ENCODE measurements at places on chromosomes 3 and 15. TPM values are rescaled to one million over a fixed set of nuclear protein-coding genes. Genes with fewer than 3 reads are reported as not detected.

DNA sequence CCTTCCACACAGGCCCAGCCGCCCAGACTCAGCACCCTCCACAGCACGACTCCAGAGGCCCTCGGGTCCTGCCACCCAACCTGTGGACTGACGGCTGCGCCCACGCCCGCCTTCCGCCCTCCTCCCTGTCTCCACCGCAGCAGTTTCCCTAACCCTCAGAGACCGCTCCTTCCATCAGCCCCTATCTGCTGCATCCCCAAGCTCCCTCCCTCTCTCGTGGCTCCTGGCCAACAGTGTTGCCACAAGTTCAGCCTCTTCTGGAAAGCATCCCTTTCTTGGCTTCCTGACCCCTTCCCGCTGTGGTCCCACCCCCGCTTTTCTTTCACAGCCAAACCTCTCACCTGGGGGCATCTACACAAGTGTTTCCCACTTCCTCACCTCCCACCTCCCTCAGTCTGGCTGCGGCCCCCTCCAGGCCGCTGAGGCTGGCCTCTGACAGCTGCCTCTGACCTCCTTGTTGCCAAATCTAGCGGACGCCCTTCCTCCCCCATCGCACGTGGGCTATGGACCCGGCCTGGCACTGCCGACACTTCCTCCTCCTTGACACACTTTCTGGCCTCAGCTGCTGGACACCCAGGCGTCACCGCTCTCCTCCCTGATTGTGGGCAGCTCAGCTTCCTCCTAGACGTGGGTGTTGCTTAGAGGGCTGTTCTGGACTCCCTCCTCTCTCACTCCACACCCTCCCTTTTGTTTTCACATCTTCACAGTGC, 168.8 kb upstream of the TLE3 start:
- H3K36me3 ChIP-seq = no peaks in the 10 kb centered on the region
- peaks cover 36% of the 10 kb centered on the region for H3K4me1 ChIP-seq
- no peak overlapping the region for H3K27ac ChIP-seq
- H3K27me3 ChIP-seq = no peaks in the 10 kb centered on the region

DNA sequence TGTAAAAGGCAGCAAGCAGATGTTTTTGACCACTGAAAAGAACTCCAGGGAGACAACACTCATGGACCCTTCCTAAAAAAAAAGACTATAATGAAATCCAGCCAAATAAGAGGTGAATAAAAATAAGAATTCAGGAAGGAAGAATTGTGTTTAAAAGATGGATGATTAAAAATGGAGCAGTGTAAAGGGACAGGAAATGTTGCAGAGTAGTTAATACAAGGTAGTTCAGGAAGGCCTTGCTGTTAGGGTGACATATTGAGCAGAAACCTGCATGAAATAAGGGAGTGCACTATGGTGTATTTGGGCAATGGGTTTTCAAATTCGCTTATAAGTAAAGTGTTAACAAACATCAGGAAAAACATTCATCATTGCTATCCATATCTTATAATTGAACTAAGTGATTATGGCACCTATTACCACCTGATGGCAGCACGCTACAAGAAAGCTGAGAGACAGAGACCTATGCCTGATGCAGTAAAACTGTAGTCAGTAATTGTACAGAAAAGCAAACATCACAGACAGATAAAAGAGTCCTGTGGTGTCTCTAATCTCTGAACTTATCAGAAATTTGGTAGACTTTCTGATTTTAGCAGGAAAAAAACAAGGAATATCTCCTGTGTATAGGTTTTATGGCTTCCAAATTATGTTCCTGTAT, 5.8 kb upstream of the DBR1 start:
- H3K4me3 ChIP-seq = no peak overlapping the region
- peak; percentile 40 for DNase-seq
- no peak overlapping the region for H3K27ac ChIP-seq
- no peaks in the 10 kb centered on the region for H3K4me1 ChIP-seq
- H3K36me3 ChIP-seq = no peaks in the 10 kb centered on the region

GRCh38 chr3:98596541-98597500, 3.4 kb upstream of the CPOX start:
- H3K27me3 ChIP-seq = no peaks in the 10 kb centered on the region
- DNase-seq = no peak
- H3K4me1 ChIP-seq = peaks cover 4% of the 10 kb centered on the region
- H3K4me3 ChIP-seq = no peak overlapping the region

- DNase-seq = peak; percentile 85
- H3K4me1 ChIP-seq = peaks cover 42% of the 10 kb centered on the region
- no peaks in the 10 kb centered on the region for H3K36me3 ChIP-seq
- no peak overlapping the region for H3K4me3 ChIP-seq
- H3K27me3 ChIP-seq = no peaks in the 10 kb centered on the region
- peak overlapping the region; percentile 76 for H3K27ac ChIP-seq
These were observed 55.6 kb downstream of the SMAD3 start for GRCh38 chr15:67120839-67121643.

The DPPA2 gene
- 6.6 TPM for total RNA-seq
